ENCODE measurements at places on chromosomes 6 and 20. TPM values are rescaled to one million over a fixed set of nuclear protein-coding genes. Genes with fewer than 3 reads are reported as not detected.

FAM83C gene
- 0.72 TPM for total RNA-seq

GRCh38 chr6:106988664-106989063 is 14.1 kb upstream of the CD24 start:
- no peak for DNase-seq

DLL1 gene
- 0.96 TPM for total RNA-seq

DNA sequence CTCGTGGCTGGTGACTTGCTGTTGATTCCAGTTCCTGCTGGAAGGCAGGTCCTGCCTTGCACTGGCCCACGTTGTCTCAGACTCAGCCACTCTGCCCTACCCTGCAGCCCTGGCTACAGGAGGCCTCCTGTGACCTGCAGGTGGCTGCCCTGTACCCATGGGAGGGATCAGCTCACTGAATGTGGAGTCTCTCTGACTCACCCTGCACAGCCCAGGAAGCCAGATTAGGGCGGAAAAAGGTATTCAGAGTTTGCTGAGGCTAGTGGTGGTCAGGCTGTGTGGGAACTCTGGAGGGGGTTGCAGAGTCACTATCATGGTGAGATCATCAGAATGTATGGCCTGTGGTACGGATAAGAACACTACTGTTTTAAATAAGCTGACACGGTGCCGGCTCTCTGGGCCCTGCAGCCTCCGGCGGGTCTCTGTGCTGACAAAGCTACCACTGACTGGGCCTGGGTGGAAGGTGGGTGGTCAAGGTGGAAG is 24.7 kb upstream of the PYGB start:
- no peak for DNase-seq

GABRR1 gene
- total RNA-seq, result 0.24 TPM

- no peak for DNase-seq
Observed at GRCh38 chr20:51666126-51666525, 102.1 kb downstream of the ATP9A start.

GRCh38 chr6:57268294-57268640 is 46.2 kb upstream of the RAB23 start:
- DNase-seq, result no peak

DNA sequence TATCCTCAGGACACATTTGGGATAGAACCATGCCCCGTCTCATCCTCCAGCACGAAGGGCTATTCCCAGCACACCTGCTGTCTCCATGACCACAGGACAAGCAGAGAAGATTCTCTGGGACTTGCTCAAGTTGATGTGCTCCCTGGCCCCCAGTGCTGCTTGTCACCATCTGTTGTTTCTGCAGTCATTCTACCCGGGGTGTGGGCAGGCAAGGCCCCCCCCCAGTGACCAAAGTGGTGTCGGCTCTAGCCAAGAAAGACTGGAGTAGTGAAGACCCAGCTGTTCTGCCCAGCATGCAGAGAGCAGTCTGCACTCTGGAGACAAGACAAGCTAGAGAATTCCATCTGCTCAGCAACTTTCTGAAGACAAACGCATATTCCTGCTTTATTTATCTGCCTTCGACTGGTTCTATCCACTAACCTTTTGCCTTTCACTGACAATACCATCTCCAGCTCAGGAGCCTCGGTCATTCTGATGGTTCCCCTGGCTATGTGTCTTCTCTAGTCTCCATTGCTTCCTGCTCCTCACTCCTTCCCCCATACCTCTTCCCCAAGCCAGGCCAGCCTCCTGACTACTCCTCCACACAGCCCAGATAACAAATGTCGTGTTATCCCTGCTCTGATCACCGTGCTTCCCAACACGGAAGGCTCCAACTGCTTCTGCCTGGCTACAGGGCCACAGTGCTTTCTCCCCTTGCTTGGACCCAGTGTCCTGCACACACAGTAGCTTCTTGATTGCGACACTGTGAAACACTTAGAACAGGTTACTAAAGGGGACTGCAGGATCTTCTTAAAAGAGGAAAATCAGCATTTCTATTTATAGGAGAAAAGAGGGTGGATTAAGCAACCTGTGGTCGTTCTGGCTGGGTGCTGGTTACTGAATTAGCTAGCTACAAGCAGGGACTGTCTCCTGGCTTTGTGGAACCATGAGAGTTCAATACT is 86.7 kb upstream of the EMILIN3 start:
- no peak for DNase-seq

DNA sequence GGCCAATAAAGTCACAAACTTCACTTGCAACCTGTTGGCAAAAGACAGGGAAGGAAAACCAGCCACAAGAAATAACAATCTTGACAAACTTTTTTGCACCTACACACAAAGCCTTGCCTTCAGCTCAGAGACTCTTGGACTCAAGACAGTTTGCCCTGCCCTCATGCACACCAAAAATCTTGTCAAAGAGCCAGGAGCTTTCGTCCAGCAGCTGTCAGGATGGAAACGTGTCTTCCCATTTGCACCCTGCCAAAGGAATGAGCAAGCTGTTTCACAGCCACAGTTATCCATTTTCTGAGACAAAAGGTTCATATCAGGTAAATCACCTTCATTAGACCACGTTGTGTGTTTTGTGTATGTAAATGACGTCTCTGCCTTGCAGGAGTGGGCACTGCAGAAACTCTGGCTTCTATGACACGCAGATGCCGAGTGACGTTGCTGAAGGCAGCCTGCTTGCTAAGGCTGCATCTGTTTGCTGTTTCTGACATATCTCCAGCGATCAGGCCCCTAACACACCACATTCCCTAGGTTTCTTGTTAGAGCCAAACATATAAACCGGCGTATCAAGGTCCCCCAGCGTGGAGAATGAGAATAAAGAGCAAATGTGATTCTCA is 193.4 kb downstream of the SYNDIG1 start:
- peak; percentile 18 for DNase-seq

DNA sequence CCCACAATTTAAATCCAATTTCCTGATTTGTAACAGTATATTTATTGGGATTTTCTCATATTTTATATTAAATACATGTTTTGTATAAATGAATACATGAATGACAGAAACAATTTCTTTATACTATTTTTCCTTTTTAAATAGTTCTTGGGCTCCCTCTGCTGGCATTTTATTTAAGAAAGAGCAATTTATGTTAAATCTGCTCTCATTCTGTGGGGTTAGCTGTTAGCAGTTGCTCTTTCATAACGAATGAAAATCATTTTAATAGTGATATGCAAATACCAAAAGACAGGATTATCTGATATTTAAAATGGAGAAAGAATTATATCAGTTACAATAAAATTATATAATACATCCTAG is 118.3 kb downstream of the RALGAPA2 start:
- peak; percentile 46 for DNase-seq

- peak; percentile 30 for DNase-seq
Observed at GRCh38 chr6:40477246-40478126, 109.7 kb downstream of the LRFN2 start.

TMEM217 gene
- total RNA-seq, result 3.4 TPM

LY6G6C gene
- total RNA-seq, result 3.1 TPM

DNA sequence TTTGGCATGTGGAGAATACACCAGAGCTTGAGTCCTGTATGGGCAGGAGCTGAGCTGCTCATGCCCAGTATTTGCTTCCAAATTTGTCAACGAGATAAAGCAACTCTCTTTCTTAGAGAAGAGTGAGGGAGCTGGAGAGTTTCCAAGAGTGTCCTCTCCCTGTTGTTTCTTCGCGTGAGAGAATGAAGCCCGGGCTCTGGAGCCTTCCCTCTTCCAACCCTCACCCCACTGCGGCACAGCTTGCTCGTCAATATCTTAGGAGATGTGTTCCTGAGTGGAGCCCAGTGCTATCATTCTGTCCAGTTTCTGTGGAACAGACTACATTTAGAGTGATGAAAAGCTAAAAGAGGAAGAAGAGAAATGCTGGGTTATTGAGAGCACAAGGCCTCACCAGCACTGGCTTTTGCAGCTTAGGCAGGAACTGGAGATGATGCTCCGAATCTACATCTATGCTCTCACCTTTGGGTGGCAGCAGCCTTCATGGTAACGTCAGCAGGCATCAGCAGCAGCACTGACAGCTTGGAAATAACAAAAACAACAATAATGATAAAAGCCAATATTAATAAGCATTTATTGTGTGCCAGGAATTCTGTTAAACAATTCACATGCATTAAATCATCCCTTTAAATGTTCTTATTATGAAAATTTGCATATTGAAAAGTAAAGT is 66.5 kb upstream of the TFB1M start:
- no peak for DNase-seq

ALDH5A1 gene
- 3.4 TPM for total RNA-seq

- DNase-seq, result peak; percentile 35
Observed at GRCh38 chr6:131124336-131125071, 10.8 kb upstream of the AKAP7 start.

GRCh38 chr6:1436334-1437306 is 47.2 kb downstream of the FOXF2 start:
- peak; percentile 88 for DNase-seq

GRCh38 chr6:98067375-98067774 is 767.0 kb upstream of the POU3F2 start:
- DNase-seq, result no peak

EPHA7 gene
- 6.7 TPM for total RNA-seq

DNA sequence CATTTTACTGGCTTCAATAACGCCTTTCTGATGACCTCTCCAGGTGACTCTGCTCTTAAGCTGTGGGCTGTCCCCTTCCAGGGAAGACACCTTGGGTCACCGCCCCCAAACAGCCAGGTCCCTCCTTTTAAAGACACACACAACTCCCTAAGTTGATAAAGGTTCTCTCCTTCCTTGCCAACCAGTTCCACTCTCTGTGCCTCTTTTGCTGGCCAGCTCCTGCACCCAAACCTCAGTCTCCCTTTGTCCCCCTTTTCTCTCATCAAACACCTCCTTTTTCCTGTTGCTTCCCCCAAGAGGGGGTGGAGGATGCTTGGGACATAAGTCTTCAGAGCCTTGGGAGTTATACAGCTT is 1.0 kb downstream of the NCOA6 start:
- DNase-seq, result peak; percentile 67

GRCh38 chr6:85641897-85642773 is 551 bp downstream of the SYNCRIP start:
- DNase-seq, result peak; percentile 58

MATN4 gene
- total RNA-seq, result not detected

RIOK1 gene
- 11.3 TPM for total RNA-seq

DNA sequence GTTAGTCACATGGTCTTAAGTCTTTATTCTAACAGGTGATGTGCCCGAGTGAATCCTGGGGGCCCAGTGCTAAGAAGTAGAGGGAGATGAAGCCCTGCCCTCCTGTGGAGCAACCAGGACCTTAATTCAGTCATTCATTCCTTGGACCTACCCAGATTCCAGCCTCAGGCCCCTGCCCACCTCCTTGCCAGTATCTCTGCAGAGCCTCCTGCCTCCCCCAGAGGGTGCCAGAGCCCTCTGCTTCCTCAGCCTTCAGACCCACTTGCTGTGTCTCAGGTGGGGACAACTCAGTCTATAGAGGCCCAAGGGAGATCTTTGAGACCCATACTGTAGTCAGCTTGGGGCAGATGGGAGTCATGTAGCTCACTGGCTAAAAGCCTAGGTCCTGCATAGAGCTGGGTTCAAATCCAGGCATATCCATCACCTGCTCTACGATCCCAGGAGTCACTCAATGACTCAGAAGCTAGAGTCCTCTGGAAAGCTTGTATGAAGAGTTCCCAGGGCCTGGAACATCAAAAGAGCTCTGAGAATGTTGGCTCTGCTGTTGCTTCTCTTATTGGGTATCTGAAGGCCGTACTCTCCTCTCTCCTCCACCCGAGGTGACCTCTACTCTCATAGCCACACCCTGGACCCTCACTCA is 3.9 kb upstream of the SIGLEC1 start:
- DNase-seq, result peak; percentile 67

CPNE5 gene
- 16.9 TPM for total RNA-seq
